ENCODE measurements at places on chromosomes 7 and 10.
A peak's percentile ranks its signal among the peaks of the same experiment; 100 is the strongest.

GRCh38 chr7:29968683-29969395 lies 20.8 kb downstream of the SCRN1 start:
- no peak for DNase-seq

- no peak for DNase-seq
Observed at GRCh38 chr10:74883428-74883827, 57.0 kb downstream of the KAT6B start.

- no peak for DNase-seq
Observed at GRCh38 chr10:96082748-96083147, 39.4 kb downstream of the CCNJ start.

DNA sequence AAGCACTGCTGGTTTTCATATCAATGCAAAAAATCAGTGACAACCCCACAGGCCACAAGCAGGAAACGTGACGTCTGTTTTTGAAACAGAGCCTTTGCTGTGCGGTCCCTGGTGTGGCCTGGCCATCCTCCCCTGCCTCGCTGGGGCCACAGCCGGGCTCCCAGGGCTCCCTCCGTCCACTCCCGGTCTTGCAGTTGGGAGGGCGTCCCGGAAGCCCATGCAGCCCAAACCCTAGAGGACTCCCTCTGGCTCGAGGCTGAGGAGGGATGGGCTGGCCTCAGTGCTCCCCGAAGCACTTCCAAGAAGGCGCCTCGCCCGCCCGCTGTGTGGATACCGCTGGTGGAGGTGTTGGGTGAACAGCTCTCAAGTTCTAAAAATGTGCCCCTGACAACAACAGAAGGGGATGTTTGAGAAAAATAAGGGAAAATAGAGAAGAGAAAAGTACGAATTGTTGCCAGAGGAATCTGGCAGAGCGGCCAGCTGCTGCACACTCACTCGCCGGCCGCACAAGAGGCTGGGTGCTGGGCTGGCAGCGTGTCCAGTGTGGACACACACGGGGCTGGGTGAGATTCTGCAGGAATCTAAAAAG lies 73.5 kb downstream of the ZRANB1 start:
- no peak for DNase-seq

DNA sequence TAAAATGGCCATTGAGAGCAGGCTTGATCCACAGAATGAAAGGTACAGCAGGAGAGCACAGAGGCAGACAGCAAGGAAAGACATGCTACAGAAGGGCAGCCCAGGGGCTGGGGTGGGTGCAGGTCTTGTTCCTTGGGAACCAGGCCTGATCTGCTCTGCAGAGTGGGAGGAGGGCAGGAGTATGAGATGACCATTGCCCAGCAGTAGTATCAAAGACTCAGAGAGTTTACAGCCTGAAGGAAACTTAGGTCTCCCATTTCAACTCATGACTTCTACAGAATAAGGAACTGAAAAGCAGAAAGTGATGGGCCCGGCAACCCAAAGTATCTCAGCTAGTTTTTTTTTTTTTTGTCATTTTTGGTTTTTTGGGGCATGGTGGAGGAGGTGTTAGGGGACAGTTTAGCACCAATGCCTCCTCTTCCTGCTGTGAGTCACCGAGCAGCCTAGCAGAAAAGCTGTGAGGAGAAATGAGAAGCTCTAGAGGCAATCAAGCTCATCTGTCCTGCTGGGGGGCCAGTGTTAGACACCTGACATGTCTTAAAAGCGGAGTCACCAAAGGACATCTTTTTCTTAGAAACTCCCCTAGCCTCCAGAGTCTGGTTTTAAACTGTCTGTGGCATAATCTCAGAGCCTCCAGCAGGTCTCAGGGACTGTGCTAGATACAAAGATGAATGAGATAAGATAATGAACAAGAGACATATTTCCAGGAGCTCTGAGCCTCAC lies 34.3 kb upstream of the HERPUD2 start:
- DNase-seq = no peak

DNA sequence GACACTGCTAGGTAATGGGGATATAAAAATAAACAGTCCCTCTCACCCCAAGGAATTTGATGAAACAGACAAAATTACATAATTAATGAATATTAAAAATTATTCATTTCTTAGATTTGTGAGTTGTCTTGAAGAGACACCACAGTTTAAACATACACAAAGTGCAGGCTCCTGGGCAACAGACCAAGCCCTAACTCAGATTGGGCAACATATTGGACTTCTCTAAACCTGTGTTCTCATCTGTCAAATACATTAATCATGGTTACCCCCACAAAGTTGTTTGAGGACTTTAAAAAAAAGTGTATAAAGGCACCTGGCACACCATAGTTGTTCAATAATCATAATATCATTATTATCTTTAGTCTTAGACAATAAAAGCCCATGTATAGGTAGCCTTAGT lies 62.5 kb upstream of the CAPZA2 start:
- DNase-seq = no peak

- DNase-seq = no peak
Observed at GRCh38 chr10:101217044-101217425, 12.2 kb downstream of the LBX1 start.

DNA sequence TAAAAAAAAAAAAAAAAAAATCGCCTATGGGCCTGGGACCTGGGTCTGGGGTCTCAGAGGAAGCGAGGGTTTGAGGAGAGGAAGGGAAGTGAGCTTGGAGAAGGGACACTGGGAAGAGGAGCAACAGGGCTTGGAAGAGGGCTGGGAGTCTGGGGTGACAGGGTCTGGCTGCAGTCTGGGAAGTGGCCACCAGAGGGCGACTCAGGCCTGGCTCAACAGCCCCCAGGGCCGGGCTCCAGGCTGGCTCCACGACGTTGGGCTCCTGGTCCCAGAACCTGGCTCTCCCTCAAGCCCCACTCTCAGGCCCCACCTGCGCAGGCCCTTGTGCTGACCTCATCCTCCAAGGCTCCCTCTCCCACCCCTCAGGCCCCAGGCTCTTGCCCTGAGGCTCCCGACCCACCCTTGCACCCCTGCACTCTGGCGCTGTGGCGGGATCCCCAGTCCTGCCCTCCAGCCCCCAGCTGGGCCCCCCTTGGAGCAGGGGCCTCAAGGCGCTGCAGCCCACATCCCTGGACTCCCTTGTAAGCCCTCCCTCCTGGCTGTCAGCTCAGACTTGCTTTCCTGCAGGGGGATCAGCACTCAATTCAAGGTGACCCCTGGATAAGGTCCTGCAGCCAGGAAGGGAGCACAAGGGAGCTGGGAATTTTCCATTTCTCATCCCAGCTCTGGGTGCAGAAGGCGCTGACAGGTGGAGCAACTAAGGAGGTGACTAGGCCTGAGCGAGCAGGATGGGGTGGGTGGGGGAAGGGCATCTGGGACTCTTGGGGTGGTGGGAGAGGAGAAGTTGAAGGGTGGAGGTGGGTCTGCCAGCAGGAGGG lies 5.4 kb upstream of the SPACDR start:
- DNase-seq = peak; percentile 69

GRCh38 chr10:5584895-5585516 lies 60.2 kb downstream of the CALML3 start:
- DNase-seq = no peak

DNA sequence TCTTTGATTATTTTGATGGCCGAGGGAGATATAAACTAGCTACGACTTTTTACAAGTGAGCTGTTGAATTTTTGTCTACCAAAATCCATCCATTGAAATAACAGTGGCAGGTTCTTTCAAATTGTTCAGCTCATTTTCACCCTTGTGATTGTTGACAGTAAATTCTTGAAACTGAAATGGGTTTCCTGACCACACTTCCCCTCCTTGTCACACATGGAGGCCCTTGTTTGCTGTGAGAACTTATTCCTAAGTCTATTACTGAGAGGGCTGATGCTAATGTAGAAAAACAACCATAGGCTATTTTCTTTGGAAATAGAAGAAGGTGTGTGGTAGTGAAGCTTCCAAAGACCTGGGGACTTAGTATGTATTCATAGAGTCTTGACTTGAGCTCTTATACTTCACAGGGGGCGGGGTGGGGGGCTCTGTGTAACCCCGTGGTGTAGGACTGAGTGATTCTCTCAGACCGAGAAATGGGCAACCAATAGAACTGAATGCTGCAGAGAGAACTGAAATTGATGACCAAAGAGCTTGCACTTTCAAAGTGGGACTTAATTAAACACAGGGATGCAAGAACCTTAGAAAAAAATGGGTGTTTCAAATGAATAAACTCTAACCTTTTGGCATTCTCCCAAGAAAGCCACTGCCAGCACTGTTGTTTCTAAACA lies 718.9 kb downstream of the CCSER2 start:
- DNase-seq = no peak

DNA sequence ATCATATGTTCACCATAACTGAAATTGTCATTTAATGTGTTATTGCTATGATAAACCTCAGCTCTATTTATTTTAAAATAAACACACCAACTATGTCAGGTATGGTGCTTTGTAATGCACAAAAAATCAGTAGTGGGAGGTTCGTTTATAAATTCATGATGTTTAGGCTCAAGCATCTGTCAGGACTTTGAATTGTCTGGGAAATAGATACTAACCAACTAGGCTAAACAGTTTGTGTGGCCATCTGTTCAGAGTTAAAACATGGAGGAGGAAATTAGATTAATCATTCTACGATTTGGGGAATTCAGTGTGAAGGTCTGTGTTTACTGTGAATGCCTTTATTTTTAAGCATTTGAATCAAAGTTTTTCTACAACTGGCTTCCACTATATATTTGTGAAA lies 212.6 kb upstream of the FZD8 start:
- DNase-seq = no peak

- DNase-seq = no peak
Observed at GRCh38 chr10:26479766-26480492, 41.8 kb downstream of the APBB1IP start.

DNA sequence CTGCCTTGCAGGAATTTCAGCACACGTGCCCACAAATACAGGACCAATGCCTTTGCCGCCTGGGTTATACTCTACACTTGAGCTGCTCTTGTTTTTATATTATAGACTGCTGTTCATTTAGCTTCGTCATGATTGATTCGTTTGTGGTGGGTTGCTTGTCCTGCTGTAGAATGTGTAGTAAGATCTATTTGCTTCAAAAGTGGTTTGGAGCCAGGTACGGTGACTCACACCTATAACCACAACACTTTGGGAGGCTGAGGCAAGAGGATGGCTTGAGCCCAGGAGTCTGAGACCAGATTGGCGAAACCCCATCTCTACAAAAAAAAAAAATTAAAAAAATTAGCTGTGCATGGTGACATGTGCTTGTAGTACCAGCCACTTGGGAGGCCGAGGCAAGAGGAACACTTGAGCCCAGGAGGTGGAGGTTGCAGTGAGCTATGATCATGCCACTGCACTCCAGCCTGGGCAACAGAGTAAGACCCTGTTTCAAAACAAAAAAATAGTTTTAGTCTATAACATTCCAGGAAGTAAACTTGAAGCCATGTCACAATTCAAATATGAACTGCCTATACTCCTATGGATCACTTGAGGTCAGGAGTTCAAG lies 9.0 kb upstream of the RHBDD2 start:
- DNase-seq = no peak

- no peak for DNase-seq
Observed at GRCh38 chr10:22669163-22669711, 45.1 kb downstream of the PIP4K2A start.

GRCh38 chr7:103996639-103997038 lies 7.2 kb upstream of the RELN start:
- no peak for DNase-seq

DNA sequence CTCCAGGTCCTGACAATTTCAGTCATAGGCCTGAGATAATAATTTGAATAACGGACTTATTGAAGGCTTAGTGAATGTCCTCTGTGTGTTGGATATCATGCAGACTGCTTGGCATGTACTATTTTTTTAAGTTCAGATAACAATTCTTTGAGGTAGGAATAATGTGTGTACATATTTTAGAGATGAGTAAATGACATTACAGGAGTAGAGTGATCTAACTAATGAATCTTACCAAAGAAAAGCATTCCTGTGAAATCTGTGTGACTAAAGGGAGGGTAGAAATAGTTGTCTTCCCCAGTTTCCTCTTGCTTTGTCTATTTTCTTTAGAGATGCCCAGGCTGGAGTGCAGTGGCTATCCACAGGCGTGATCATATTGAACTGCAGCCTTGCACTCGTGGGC lies 391.8 kb upstream of the ETV1 start:
- DNase-seq = no peak

DNA sequence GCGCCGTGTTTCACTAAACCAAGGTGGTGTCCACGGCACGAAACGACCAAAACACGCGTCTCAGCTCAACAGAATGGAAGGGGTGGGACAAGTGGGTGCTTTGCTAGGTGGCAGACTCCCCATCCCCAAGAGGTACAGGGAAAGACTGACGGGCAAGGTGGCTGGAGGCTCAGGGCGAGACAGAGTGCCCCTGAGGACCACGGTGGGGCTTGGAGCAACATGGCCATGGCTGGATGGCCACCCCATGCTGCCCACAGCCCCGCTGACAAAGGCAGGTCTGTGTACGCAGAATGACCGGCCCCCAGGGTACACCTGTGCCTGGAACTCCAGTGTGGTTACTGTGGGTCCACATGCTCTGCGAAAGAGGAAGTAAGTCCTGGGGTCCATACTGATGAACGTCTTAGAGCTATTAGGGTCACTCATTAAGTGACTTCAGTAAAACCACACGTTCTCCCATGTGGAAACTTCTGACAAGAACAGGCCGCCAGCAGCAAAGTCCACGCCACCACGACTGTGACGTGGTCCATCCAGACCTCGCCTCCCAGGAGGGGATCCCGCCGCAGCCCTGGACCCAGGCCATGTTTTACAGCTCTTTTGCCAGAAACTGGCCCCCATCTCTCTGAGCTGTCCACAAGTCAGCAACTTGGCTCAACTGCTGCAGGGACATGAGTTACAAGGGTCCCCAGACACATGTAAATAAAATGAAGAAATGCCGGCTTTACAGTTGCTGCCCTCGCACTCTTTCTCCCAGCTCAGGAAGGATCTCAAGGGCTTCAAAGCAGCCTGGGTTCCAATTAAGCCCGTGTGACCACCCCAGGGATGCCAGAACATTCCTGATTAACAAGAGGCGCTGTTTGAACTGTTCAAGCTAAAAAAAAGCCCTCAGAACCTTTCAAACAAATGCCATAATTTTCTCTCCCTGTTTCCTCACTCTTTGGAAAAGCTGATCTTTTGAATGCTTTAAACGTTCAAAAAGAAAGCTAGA lies 66.8 kb downstream of the MAD1L1 start:
- DNase-seq = no peak

GRCh38 chr7:99679400-99680191 lies at the start of gene CYP3A5:
Gene CYP3A5 (minus strand): TSS chr7:99679996. CDS start chr7:99679896, 100 bp downstream.
- DNase-seq = no peak

- DNase-seq = no peak
Observed at GRCh38 chr7:39130857-39131526, 153.3 kb downstream of the POU6F2 start.

GRCh38 chr10:60430017-60430416 lies 40.3 kb upstream of the ANK3 start:
- no peak for DNase-seq
